GM18507 (cell line): ENCODE measurements at places on chromosomes 6 and 20.

DNA sequence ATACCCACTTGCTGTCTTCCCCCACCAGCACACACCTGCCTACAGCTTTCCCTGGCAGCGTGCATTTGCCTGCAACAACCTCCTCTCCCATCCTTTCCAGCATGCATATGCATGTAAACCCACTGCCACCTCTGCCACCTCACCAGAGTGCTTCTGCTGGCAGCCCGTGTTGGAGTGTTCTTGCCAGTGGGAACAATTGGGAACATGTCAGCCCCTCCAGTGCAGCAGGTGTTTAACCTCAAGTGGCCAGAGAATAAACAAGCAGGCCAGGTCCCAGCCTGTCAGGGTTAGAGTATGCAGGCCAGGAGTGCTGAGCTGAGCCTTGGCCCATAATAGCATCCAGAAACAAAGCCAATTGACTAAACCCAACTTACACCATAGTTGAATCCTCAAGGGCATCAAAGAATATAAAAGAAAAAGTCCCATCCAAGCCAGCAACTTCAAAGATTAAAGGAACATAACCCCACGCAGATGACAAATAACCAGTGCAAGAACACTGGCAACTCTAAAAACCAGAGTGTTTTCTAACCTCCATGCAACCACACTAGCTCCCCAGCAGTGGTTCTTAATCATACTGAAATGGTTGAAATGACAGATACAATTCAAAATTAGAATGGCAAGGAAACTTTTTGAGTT lies 1212.1 kb upstream of the CITED2 start:
- no peak for DNase-seq

GRCh38 chr6:32179766-32180405 lies 1.7 kb downstream of the RNF5 start:
- DNase-seq: no peak

DNA sequence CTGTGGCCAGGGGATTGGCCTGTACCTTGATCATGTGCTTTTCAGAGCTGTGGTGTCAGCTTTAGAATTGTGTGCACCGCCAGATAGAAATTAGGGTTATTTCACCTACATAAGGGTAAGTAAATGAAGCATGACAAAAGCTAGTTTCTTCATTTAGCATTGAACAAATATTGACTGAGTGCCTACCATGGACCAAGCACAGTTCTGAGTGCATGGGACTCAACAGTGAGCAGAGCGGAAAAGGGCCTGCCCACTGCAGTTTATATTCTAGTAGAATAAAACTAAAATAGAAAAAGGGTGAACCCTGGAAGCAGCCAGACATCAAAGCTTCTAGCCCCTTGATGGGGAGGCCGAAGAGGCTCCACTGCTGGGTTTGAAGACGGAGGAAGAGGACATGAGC lies 25.6 kb downstream of the ECT2L start:
- DNase-seq: no peak

- no peak for DNase-seq
Observed at GRCh38 chr6:100763617-100764241, 117.4 kb downstream of the ASCC3 start.

GRCh38 chr6:81763968-81764367 lies 11.5 kb upstream of the TENT5A start:
- no peak for DNase-seq
